ENCODE measurements at places on chromosomes 11 and 22.

DNA sequence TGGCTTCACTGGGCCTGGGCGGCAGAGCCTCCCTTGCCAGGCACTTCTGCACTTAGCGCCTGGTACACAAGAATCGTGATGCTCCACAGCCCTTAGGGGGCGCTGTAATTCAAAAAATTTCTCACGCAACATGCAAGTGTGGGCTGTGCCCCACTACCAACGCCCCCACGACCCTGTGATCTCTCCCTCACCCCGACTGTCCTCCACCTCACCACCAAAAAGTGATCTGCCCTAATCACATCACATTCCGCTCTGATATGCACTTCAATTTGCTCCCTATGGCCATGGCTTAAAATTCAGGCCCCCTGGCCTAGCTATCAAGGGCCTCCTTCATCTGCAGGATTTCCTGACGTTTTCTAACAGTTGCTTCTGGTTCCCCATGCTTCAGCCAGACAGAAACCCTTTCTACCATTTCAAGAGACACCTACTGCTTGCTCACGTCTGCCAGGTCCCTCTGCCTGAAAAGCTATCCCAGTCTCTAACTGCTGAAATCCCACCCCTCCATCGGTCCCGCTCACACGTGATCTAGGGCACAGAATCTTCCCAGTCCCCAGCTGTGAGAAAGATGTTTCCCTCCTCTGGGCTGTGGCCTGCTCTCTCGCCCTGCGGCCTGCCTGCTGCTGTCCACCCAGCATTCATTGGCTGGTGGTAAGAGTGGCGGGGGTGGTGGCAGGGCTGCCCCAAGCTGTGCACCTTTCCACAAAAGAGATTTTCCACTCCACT is 27.9 kb upstream of the LRRC32 start:
- DNase-seq: no peak

DNA sequence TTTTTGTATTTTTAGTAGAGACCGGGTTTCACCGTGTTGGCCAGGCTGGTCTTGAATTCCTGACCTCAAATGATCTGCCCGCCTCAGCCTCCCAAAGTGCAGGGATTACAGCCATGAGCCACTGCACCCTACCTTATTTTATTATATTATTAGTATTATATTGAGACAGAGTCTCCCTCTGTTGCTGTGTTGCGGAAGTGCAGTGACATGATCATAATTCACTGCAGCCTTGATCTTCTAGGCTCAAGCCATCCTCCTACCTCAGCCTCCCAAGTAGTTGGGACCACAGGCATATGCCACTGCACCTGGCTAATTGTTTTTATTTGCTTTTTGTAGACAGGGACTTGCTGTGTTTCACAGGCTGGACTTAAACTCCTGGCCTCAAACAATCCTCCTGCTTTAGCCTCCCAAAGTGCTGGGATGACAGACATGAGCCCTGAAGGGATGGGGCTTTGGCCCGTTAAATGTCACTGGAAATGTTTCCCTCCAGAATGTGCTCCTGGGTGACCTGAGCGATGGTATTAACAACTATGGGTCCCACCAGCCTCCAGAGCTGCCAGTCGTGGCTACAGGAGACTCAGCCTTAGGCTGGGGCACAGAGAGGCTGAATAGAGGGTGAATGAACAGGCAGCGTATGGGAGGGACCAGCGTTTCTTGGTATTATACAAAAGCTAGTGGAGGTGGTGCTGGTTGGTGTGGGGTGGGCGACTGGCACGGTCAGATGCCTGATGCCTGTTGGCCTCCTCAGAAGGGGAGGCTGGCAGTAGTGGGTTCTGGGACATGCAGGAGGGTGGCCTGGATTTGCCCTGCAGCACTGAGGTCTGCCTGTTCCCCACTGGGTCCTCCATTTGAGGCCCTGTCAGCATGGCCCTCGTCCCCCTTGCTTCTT is 7.3 kb downstream of the TANGO2 start:
- DNase-seq: no peak

- DNase-seq: no peak
Measured at GRCh38 chr11:3803726-3804495, 4.4 kb upstream of the PGAP2 start.

GRCh38 chr11:81986556-81987161 is 747.0 kb downstream of the FAM181B start:
- DNase-seq: no peak
